A172 (cell line): ENCODE measurements at places on chromosomes 1 and 21.

GRCh38 chr1:228953207-228953606 lies 217.9 kb downstream of the RHOU start:
- DNase-seq, result no peak

- no peak for DNase-seq
These were observed 16.2 kb upstream of the MPL start for GRCh38 chr1:43321331-43321891.

DNA sequence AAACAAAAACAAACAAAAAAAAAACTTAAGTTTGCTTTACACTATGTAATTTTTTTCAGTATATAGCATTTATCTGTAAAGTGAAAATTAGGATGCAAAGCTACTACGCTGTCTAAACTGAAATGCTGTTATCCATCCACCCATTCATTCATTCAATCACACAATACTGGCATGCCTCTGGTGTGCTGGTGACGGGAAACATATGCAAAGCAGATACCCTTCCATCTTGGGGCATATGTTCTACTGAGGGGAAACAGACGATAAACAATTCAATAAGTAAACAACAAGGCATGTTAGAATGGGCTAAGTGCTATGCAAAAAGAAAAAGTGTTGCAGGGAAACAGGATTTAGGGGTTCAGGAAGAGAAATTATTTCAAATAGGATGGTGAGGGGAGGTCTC lies 3.2 kb downstream of the CLSTN1 start:
- no peak for DNase-seq

GRCh38 chr1:18602533-18603211 lies 28.0 kb upstream of the PAX7 start:
- DNase-seq, result no peak

GRCh38 chr1:165452336-165453130 lies 7.6 kb upstream of the RXRG start:
- no peak for DNase-seq

- no peak for DNase-seq
These were observed 514 bp downstream of the AGL start for GRCh38 chr1:99850459-99851291.

DNA sequence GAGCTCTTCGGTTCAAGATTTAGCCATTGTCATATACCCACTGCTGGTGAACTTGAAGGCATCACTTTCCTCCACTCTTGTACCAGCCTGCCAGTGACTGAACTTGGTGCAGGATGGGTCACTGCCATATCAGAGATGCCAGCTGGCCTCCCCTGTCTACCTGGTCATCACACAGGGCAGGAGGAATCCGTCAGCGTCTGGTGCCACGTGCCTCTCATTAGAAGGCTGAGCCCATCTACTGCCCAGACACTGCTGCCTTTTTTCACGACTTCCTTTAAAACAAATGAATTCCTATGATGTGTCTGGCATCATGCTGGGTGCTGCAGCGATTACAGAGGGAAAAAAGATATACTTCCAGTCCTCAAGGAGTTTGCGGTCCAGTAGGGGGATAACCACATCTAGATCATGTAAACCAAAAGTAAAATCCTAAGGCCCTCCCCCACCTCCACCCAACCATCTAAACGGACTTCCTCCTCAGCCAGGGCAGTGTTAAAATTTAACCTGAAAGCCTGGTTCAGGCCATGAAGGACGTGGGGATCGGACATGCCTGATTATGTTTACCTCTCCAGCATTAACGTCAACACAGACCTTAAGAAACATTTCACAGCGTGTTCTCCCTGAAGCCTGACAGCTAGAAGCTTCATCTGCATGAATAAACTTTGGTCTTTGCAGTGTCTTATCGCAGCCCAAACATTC lies 29.2 kb upstream of the PDE9A start:
- DNase-seq, result no peak

DNA sequence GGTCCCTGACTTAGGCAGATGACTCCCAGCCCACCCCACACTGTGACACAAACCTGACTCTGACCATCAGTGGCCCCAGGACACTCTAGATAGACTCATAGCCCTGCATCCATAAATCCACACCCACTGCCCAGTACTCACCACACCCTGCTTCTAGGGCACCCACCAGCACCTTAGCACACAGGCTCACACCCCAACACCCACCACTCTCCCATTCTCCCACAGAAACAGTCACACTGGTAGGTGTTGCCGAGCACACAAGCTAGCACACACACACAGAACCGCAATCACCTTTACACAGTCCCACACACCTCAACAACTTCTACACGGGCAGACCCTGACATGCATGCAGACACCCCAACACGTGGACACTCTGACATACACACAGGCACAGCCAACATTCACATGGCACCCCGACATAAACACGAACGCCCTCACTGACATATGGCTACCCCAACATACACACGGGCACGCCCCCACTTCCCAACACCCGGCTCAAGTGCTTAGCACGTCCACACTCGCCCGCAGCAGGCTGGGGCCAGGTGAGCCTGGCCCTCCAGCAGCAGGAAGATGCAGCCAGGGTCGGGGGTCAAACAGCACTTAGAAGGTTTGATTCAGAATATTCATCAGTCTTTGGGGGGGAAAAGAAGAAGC lies 105.5 kb upstream of the TARDBP start:
- no peak for DNase-seq

GRCh38 chr1:221712198-221712684 lies 29.6 kb downstream of the DUSP10 start:
- peak; percentile 90 for DNase-seq

DNA sequence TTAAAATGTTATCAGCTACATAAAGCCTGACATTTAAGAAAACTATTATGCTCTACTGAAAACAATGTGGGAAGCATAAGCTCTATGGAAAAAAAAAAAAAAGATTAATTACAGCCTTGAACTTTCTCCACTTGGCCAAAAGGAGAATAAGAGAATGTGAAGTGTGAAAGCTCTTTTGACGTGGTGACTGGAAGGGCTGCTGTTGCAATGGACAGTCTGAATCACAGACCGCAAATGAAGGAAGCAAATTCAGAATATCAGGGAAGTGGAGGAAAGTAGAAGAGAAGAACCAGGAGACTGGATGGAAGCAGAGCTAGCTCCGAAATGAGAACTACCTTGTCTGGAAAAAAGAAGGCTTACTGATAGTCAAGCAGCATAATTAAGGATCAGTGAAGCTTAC lies 106.8 kb downstream of the AK5 start:
- no peak for DNase-seq
